ENCODE measurements at places on chromosomes 12 and 14.

- no peak for DNase-seq
These were observed 22.6 kb downstream of the PRKCH start for GRCh38 chr14:61343991-61344405.

- no peak for DNase-seq
These were observed 4.8 kb downstream of the ARHGAP5 start for GRCh38 chr14:32081901-32082300.

- DNase-seq = no peak
These were observed 14.9 kb upstream of the GPR132 start for GRCh38 chr14:105080161-105080560.

- DNase-seq = no peak
These were observed 6.5 kb upstream of the LGALS3 start for GRCh38 chr14:55122440-55122986.

DNA sequence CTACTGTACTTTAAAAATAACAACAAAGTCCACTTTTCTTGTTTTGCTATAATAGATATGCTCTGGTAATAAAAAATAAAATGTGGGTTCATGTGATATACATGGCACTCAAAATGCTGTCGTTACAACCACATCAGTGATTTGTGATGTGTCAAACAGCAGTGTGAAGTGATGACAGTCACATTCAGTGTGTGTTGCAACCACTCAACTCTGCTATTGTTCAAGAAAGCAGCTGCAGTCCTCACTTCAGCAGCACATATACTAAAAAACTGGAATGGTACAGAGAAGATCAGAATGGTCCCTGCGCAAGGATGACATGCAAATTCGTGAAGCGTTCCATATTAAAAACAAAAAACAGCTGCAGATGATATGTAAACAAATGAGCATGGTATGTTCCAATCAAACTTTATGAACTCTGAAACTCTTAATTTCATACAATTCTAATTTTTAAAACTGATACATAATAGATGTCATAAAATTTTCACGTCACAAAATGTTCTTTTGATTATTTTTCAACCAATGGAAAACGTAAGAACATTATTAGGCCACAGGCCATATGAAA lies 6.7 kb downstream of the TRMT5 start:
- no peak for DNase-seq

GRCh38 chr14:106840991-106841390 lies 1314.6 kb downstream of the TMEM121 start:
- no peak for DNase-seq

- DNase-seq = no peak
These were observed 10.2 kb downstream of the CD69 start for GRCh38 chr12:9750276-9751203.

DNA sequence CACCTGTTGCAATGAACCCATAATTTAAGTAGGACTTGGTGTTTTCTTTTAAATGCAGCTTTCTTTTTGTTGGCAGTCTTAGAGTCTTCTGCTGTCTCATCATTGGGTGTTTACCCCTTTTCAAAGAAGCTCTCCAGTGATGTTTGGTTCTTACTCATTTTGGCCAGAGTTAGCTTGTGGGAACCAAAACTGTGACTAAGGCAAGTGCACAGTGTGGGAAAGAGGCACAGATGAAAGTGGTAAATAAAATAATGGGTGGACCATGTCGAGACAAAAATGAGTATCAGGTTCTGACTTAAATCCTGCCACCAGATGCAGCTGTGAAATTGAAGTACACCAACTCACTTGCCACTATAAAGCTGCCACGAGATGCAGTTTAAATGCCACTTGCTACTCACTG lies 615.4 kb upstream of the MIS18BP1 start:
- no peak for DNase-seq

GRCh38 chr12:32870716-32871115 lies 25.9 kb downstream of the PKP2 start:
- DNase-seq = no peak

Measured in activated T-helper 9 cell treated with anti-CD3 and anti-CD28 coated beads, Interleukin-2, amount 50 U/mL, for 16 hours (primary cell).